ENCODE measurements at places on chromosomes 13 and 19.

- no peak for DNase-seq
These were observed 420.2 kb downstream of the KCTD12 start for GRCh38 chr13:76466043-76466442.

DNA sequence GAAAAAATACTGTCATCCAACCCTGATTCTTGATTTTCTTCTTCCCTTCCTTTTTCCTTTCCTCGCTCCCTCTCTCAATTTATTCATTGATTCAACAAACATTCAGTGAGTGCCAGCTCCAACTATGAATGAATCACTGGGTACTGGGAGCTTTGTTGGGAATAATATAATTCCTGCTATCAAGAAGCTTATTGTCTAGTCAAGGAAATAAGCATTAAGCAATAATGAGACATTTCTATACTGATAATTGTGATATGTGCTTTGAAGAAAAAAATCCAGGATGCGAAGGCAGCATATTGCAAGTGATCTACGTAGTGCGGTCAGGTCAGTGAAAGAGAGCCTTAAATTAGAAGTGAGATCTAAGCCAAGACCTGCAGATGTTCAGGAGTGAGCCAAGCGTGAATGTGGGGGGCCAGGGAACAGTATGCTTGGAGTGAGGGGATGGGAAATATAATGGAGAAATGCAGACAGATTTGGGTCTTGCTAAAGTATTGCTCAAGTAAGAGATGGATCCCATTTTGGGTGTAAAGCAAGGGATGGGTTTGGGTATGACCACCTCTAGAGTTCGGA, 253.5 kb downstream of the LHFPL6 start:
- DNase-seq, result no peak

GRCh38 chr13:33537676-33538075, 252.1 kb upstream of the STARD13 start:
- no peak for DNase-seq

GRCh38 chr19:42529248-42529764, 1.0 kb upstream of the CEACAM1 start:
- DNase-seq, result peak; percentile 2

DNA sequence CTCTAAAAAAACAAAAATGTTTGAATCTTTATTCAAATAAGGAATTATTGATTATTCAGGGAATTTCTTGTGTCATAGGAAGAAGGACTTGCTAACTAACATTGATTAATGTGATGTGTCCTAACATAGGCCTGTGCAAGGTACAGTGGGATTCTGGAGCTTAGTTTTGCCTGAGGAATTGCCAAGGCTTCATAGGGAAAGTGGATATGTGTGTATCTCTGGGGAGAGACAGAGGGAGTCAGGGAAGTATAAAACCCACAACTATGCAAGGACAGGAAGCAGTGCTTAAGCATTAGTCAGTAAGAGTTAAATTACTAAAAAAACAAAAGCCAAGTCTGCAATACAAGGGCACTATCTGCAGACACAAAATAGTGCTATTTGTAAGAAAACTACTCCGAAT, 59.6 kb downstream of the WDFY2 start:
- DNase-seq, result peak; percentile 76

DNA sequence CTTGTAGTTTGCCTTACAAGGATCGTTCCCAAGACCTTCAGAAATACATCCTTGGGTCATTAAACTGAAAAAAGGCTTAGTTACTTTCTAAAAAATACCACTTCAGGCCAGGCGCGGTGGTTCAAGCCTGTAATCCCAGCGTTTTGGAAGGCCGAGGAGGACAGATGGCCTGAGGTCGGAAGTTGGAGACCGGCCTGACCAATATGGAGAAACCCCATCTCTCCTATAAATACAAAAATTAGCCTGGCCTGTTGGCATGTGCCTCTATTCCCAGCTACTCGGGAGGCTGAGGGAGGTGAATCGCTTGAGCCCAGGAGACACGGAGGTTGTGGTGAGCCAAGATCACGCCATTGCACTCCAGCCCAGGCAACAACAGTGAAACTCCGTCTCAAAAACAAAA, 2.2 kb upstream of the ZNF28 start:
- DNase-seq, result no peak

- no peak for DNase-seq
These were observed 58.4 kb downstream of the ADGRE1 start for GRCh38 chr19:6945733-6946132.

- no peak for DNase-seq
These were observed 515.0 kb upstream of the KLHL1 start for GRCh38 chr13:70623239-70623638.

GRCh38 chr13:98697791-98698190, 54.7 kb downstream of the SLC15A1 start:
- no peak for DNase-seq

- no peak for DNase-seq
These were observed 2882.5 kb downstream of the PCDH9 start for GRCh38 chr13:64347664-64348063.

GRCh38 chr13:98915563-98915962, 62.3 kb downstream of the DOCK9 start:
- no peak for DNase-seq

GRCh38 chr19:19774354-19775033, 41.6 kb upstream of the ZNF14 start:
- DNase-seq, result no peak

- DNase-seq, result no peak
These were observed 9.0 kb downstream of the FPR3 start for GRCh38 chr19:51803967-51804366.

GRCh38 chr19:40542202-40542859, 34.3 kb upstream of the SHKBP1 start:
- no peak for DNase-seq

- no peak for DNase-seq
These were observed 46.8 kb downstream of the FAM124A start for GRCh38 chr13:51269039-51269438.

DNA sequence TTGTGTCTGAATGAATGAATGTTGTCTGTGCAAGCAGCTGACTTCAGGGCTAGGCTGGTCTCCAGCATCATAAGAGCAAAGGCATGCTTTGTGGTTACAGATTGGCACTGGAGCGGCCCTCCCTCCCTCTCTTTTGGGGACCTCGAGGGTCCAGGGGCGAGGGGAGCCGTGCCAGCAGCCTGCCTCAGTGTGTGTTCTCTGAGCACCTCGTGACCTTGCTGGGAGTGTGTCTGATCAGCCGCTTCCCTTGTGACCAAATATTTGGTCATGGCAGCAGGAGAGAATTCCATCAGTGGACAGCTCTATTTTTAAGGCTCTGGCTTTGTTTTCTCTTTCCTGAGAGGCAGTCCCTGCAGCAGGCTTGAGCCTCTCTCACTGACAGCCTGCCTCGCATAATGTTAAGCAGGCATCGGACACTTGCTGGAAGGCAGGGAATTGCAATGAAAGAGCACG, 329.7 kb downstream of the UQCRFS1 start:
- no peak for DNase-seq

GRCh38 chr19:46426506-46427162, 2.1 kb downstream of the PNMA8C start:
- DNase-seq, result no peak

DNA sequence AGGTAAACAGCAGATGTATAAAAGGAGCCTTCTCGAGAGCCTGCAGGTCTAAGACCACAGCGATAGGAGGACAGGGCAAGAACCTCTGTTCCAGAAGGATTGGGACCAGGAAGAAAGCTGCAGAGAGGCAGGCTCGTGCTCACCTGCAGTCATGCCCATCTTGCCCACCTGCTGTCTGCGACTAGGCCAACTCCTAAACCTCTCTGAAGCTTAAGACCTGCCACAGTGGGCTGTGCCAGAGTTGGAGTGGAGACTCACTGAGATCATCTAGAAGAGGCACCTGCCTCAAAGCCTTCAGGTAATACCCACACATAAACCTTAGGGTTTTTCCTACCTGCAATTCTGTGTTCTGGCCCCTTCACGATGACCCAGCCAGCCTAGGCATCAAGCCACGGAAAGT, 68.7 kb downstream of the IRS2 start:
- no peak for DNase-seq

GRCh38 chr13:44504116-44504515, 72.0 kb downstream of the TSC22D1 start:
- no peak for DNase-seq

DNA sequence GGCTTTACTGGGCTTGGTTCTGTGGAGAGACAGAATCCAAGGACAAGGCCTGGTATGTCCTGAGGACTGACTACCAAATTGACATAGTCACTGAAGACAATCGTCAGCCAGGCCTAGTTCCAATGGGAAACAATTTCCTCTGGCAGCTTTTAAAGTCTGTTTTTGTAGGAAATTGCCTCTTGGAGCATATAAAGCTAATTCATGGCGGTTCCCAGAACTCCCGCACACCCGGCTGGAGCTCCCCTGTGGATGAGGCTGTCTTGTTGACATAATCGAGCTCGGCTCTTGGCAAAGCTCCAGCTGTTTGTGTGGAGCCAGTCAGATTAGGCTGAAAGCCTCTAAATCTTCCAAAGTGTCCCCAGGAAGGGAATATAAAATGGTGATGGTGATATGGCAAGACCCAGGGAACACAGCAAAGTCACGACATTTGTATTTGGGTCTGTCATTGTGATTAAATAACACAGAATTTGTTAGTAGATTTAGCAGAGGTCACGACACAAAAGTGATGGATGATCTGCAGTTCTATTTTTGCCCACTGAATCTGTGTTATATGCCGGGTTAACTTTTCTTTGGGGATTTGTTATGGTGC, 395.0 kb downstream of the PCDH9 start:
- DNase-seq, result no peak

DNA sequence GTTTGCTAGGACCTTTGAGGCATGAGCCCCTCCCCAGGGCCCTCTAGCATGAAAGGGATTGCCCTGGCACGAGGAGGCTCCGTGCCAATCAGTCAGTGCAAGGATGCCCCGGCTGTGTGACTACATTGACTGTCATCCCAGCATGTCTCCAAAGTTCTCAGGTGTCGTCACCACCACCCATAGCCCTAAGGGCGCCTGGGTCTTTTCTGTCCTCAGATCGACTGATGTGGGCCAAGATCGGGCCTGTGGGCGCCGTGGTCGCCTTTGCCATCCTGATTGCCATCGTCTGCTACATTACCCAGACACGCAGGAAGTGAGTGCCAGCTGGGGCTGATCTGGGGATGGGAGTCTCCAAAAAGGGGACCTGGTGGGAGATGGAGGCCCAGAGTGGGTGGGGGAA, 18.4 kb downstream of the MAG start:
- DNase-seq, result no peak

DNA sequence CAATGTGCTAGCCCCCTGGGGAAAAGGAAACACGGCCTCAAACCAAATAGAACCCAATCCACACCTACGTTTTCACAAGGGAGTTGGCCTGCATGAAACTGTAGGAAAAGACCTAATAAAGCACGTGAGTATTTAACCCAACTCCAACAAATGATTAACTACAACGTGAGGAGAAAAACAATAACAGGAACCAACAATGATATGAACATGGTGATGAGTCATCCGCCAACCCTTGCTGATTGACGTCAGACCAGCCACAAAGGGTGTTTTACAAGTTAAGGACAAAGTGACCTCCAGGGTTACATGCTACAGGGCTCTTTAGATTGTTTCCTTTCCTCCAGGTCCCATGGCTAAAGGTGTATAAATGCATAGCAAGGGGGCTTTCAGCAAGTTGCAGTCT, 460.5 kb downstream of the COG6 start:
- peak; percentile 68 for DNase-seq

- no peak for DNase-seq
These were observed 39.6 kb upstream of the RANBP3 start for GRCh38 chr19:6017576-6017975.

GRCh38 chr13:19864024-19864745, 736 bp upstream of the ZMYM5 start:
- DNase-seq, result no peak

GRCh38 chr19:42030645-42031440, 36.8 kb upstream of the ATP1A3 start:
- no peak for DNase-seq

- no peak for DNase-seq
These were observed 23.6 kb upstream of the CCDC124 start for GRCh38 chr19:17909003-17909732.

DNA sequence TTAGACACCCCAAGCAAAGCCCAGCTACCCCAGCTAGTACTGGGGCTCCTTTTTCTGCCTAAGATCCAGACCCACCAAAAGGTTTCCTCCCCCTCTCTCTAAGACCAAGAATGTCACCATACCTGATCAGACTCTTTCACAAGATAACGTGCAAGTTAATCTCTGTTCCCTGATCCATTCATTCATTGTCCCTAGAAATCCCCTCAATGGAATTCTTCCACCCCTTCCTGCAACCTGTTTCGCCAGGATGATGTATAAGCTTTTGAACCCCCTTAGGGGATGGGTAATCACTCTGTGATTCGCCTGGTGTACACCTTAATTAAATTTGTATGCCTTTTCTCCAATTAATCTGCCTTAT, 17.3 kb upstream of the CLN5 start:
- no peak for DNase-seq

GRCh38 chr13:20411638-20412342, 113.9 kb downstream of the CRYL1 start:
- DNase-seq, result no peak

GRCh38 chr19:42252365-42253244, 2.3 kb downstream of the ERF start:
- no peak for DNase-seq

GRCh38 chr19:46193678-46194077, 35.9 kb upstream of the IGFL1 start:
- DNase-seq, result no peak

DNA sequence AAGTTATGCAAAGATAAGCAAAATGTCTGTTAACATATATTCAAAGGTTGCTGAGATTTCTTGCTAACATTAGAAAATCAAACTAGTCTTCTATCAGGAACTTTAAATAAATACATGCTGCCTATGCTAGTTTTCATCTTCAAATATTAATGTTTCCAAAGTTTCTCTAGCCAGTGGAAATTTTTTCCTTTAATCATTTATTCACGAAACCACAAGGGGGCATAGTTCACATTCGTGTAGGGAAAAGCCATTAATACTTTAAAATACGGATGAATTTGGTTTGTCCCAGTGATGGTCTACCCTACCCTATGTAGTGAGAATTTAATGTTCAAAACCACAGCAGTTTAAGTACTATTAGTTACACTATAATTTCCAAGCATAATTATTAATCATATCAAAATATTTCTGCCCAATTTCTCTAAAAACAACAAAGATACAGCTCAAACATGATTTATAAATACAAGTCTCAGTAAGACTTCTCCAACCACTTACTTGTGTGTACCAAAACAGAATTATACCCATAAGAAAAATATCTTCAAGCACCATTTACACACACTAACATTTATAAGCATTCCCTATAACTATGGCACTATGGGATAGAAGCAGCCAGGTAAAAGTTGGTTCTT, 16.2 kb downstream of the NUFIP1 start:
- DNase-seq, result no peak

All from AG09309 (cell line).